ENCODE measurements at places on chromosomes 7 and 10.

DNA sequence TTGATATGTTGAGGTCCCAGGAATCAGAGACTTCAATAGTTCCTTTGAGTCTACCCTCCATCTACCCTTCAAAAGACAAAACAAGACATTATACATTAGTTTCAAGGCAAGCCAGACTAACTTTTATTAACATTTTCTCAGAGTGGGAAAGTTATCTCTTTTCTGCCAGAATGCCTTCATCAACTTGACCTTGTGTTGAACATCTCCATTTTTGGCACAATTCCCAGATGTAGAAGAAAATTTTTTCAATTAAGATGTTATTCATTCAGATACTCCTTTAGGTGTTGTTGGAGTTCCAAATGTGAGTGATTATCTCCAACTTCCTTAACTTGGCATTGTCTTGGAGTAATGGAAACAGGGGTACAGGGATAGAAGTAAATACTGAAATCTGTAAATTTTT lies 59.1 kb downstream of the NRF1 start:
- DNase-seq, result no peak

DNA sequence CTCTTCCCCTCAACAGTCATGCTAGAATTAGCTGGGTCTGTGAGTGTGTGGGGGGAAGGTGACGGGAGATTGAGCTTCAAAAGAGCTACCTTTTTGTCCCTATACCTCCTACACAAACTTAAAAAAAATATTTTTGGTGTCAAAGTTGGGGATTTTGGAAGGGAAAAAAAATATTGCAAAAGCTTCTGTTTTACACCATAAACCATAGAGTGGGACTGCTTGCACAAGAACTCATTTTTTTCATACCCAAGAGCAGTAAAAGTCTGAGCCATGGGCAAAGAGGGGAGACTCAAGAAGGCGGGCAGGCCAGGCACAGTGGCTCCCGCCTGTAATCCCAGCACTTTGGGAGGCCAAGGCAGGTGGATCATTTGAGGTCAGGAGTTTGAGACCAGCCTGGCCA lies 9.4 kb upstream of the ZDHHC4 start:
- DNase-seq, result no peak

DNA sequence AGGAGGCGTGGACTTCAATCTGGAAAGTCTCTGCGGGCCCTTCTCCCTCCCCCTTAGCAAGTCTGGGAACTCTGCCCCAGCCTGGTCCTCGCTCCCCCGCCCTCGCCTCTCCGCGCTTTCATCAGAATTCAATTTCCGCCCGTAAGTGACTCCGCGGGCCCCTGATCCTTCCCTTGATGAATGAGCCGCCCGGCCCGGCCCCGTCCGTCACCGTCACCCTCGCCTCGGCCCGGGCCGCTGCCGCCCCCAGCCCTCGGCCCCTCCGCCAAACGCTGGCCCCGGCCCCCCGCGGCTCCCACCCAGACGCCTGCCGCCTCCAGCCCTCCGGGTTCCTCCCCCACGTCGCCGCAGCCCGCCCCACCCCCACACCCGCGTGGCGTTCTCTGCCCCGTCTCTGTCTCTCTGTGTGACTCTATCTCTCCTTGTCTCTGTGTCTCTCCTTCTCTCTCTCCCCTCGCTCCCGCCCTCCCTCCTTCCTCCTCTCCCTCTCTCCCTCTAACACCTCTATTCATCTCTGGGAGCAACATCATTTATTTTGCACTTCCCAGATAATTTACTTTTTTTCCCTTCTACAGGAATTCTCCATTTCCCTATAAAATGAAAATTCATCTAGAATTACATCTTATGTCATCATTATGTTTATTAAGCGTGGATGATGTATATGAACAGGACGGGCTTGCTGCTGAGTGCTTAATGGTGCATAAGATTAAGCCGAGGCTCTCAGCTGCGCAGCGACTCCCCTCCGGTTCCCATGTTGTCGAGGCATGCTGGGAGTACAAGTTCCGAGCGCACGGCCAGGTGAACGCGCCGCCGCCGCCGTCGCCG lies 91.2 kb upstream of the PAX2 start:
- peak; percentile 27 for DNase-seq

DNA sequence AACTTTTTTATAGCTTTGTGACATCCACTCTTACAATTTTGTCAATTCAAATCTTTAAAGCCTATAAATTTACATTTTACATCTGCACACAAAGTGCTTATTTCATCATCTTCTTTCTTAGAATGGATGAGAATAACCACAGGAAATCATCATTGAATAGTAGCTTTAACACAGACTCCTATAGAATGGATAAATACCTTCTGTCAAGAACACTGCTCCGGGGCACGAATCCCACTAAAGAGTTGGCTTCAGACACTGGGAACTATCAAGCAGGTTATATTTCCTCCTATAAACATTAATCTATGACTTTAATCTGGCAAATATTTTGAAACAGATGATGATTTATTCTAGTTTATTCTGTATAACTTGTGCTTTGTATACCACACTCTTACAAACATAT lies 269.7 kb upstream of the TPK1 start:
- no peak for DNase-seq

- no peak for DNase-seq
Measured at GRCh38 chr7:132024290-132024689, 467.9 kb upstream of the PODXL start.

DNA sequence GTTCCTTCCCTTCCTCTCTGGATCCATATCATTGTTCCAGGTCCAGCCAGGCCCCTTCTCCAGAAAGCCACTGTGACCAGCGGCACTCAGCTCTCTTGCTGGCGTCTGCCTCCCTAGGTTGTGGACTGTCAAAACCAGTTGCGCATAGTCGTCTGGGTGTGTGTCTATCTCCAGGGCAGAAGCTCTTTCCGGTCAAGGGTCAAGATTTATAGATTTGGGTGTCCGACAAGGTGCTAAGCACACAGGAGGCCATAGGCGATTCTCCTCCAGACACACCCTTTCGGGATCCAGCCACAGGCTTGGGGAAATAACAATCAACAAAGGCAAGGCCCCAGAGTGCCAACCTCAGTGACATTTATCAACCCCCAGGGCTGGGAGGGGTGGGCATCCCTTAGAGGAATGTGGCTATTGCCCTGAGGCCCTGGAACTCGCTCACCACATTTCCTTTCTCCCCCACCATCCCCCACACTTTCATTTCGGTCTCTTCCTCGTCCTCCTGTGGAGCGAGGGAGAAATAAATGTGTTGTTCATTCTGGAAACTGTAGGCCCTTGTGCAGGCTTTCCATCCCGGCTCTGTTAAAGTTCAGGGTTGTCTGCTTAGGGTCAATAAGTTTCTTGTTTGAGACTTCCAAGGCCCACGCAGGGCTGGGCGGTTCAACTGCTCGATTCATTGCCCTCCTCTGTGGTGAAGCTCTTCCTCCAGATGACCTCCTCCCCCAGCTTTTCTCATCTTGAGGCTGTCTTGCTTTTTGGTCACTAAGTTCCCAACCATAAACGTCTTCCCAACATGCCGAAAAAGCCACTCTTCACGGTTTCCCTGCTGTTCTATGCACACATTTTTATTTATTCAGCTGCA lies 57.9 kb downstream of the AFAP1L2 start:
- DNase-seq, result no peak

DNA sequence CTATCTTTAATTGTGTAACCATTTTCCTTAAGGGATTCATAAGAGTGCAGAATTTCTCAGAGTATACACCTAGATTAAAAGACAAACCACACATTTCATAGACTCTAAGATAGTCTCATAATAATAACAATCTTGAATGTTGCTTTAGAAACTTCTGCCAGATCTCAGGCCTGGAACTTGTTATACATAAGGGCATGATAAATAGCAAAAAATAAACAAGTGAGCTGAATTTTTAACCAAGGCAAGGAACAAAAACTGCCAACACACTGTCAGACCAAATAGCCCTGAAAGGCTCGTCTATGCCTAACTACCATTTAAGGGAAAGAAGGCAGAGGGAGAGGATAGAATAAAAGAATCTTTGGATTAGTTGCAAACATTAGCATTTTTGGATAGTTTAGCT lies 65.8 kb upstream of the SEMA3C start:
- no peak for DNase-seq

DNA sequence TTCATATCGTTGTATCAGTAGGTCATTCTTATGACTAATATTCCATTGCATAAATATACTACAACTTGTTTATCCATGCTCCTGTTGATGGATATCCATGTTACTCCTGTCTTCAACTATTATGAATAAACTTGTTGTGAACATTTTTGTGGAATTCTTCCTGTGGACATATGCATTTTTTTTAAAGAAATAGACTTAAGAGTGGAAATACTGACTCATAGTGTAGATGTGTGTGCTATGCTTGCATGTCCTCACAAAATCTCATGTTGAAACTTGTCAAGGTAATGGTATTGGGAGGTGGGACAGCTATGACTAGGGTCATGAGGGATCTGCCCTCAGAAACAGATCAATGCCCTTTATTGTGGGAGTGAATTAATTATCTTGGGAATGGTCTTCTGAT lies 240.5 kb upstream of the PRSS58 start:
- DNase-seq, result no peak

DNA sequence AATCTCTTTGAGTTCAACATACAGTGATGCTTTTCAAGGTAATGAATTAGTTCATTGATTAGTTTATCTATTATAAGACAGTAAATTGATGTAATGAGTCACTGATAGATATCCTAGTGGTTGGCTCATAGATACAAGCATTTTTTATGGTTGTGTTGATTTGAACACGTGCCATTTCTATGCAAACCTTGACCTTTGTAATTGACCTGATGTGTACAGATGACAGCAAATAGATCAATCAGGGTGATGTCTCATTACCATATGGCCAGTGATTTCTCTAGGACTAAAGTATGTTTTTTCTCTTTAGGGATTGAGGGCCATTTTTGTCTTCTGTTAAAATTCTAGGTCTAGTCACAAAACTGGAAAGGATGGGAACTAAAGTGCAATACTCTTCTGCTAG lies 760.3 kb upstream of the GALNT17 start:
- DNase-seq, result no peak

DNA sequence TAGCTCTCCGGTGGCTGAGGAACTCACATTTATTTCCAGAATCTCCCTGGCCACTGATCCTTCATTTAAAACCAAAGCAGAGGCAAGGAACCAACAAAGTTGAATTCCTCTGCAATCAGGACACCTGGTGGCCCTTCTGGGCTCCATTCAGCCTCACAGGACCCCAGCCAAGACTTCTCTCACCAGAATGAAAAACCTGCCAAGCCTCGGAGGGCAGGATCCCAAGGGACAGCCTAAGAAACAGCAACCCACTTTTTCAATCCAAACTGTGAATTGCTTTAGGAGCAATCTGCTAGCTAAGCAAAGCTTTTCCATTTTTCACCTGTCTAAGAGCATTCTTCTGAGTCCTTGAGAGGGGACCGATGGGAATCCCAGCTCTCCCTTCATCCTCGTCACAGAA lies 34.6 kb downstream of the OAT start:
- no peak for DNase-seq

DNA sequence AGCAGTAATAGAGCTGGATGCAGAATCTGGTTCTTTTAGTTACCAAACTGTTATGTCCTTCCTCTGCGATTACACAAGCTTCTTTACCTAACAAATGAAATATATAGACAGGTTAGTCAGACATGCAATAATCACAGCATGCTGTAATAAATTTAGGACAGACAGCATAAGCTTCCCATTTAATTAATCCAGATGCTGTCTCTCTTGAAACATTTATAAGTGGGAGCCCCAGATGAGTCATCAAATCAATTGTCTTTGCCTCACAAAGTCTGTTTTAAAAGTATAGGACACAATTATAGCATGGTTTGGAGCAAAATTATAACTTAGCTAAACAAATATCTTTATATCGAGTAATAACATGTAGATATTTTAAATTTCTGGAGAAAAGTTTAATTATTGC lies 1.6 kb downstream of the CDNF start:
- no peak for DNase-seq

DNA sequence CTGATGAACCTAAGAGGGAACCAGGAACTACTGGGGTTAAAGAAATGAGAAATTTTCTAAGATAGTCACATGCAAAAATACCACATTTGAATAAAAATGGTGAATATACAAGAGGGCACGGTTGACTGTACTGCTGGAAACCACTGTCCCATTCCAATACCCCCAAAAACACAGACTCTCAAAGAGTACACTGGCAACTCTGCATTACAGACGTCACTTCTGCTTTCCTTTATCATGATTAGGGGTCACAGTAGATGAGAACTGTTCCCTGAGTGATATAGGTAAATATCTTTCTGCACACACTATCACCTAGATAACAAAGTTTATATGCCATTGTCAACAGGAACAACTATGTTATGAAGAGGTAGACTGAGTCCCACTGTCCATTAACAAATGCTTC lies 69.5 kb downstream of the RAPGEF5 start:
- no peak for DNase-seq

Measured in T-helper 2 cell treated with Interferon-gamma antibody and Interleukin-4, amounts not matched to agents 5 μg/mL and 100 μg/mL, for 36 hours (primary cell).